Fibroblast of skin of scalp (primary cell): ENCODE measurements at places on chromosomes 16 and 17.

DNA sequence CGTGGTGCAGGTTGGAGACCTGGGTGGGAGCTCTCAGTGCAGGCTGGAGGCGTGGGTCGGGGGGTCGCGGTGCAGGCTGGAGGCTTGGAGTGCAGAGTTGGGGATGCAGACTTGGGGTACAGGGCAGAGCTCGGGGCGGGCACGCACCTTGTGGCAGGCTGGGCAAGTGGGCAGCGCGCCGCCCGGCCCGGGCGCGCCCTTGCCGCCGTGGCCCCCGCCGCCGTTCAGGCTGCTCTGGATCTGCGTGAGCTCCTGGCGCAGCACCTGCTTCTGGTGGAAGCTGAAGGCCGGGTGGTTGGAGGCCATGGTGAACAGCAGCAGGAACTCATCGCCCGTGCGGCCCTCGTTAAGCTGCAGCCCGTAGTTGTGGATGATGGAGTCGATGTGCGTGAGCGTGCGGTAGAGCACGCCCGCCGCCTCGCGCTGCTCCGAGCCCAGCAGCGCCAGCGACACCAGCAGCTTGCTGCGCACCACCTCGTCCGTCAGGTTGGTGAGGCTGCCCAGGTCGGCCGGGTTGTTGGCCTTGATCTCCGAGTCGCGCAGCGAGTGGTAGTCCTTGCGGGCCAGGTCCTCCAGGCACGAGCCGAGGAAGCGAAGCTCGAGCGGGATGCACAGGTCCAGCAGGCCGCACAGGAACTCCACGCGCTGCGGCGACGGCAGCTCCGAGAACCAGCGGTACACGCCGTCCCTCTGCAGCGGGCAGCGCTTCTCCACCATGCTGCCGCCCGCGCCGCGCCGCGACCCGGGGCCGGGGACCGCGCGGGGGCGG lies 1.1 kb downstream of the ZCCHC14 start:
- no peak for DNase-seq

DNA sequence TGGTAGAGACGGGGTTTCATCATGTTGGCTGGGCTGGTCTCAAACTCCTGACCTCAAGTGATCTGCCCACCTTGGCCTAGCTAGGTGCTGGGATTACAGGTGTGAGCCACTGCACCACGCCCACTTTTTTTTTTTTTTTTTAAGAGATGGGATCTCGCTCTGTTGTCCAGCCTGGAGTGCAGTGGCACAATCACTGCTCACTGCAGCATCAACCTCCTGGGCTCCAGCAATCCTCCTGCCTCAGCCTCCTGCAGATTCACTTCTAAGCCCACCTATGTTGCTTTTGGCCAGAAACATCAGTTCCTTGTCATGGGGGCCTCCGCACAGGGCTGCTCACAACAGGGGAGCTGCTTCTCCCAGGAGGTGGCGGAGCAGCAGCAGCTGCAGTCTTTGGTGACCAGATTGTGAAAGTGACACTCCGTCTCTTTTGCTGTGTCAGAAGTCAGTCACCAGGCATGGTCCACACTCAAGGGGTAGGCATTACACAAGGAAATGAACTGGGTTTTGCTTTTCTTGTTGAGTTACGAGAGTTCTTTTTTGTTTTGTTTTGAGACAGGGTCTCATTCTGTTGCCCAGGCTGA lies 4.5 kb upstream of the NME4 start:
- no peak for DNase-seq

- no peak for DNase-seq
Observed at GRCh38 chr17:29909236-29910003, 20.6 kb downstream of the SSH2 start.

DNA sequence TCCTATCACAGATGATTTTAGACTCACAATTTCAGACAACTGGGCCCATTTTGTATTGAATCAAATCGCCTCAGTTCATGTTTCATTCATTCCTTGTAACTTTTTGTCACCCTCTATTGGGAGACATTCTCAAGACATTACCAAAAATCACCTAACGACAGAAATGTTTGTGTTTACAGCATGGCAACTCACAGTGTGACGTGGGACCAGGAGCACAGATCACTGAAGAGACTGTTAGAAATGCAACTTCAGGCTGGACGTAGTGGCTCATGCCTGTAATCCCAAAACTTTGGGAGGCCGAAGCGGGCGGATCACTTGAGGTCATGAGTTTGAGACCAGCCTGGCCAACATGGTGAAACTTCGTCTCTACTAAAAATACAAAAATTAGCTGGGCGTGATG lies 249.6 kb downstream of the NTN1 start:
- no peak for DNase-seq

DNA sequence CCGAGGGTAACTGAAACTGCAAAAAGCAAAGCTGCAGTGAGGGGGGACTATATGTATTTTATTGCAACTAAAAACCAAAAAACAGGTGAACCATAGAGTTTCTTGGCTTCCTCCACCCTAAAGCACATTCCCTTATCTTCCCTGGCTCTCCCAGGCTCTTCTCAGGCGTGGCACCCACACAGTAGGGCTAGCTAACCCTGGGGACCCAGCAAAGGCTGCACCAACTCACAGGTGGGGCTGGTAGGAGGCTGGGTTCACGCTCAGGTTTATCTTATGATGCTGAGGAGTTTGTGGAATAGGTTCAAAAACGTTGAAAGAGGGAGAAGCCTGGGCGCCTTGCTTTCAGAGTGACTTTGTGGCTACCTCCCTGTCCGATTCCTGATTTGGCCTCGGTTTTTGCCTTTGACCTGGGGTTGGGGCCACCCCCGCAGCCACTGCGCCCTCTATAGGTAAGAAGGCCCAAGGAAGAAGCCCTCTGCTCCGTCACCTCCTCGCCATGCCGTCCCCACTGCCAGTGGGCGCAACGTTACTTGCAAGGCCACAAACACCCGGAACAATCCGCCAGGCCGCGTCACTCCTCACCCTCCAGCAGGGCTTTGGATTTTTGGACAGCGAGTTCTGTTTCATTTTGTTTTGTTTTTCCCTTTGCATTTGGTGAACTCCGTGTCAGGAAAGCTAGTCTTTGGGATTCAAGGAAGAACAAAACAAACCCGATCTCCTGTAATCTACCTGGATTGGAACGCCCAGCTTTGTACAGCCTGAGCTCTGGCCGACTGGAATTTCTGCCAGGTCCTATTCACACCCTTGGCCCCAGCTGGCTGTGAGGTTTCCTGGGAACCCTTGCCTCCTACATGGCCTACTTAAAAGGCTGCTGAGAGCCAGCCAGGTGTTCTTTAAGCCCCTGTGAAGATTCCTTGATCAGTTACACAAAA lies 60.8 kb downstream of the TBC1D16 start:
- DNase-seq, result no peak

GRCh38 chr17:82257473-82257872 lies 16.0 kb downstream of the CSNK1D start:
- peak; percentile 52 for DNase-seq

DNA sequence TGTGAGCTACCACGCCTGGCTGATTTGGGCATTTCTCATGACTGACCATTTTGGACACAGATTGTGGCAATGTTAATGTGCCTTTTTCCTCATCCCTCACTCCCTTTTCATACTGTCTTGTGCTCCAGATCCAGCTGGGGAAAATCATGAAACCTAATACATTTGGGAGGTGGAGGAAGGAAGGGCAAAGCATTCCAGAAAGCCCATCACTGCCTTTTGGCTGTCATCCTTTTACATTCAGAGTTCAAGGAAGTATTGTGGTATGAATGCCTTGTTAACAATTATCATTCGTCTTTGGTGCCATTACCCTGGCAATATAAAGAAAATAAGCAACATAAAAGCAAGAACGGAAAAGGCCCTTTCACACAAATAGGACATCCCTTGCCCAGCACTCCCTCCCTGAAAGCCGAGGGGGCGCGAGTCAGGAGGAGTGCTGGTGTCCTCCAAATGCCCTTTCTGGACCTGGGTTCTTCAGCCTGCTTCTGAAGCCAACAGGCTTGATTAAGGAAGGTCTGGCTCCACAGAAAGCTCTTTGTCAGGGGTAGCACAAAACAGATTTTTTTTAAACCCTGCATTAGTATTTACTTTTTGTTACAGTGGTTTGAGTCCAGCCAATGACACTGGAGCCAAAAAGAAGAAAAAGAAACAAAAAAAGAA lies 20.1 kb downstream of the NMT1 start:
- DNase-seq, result no peak

DNA sequence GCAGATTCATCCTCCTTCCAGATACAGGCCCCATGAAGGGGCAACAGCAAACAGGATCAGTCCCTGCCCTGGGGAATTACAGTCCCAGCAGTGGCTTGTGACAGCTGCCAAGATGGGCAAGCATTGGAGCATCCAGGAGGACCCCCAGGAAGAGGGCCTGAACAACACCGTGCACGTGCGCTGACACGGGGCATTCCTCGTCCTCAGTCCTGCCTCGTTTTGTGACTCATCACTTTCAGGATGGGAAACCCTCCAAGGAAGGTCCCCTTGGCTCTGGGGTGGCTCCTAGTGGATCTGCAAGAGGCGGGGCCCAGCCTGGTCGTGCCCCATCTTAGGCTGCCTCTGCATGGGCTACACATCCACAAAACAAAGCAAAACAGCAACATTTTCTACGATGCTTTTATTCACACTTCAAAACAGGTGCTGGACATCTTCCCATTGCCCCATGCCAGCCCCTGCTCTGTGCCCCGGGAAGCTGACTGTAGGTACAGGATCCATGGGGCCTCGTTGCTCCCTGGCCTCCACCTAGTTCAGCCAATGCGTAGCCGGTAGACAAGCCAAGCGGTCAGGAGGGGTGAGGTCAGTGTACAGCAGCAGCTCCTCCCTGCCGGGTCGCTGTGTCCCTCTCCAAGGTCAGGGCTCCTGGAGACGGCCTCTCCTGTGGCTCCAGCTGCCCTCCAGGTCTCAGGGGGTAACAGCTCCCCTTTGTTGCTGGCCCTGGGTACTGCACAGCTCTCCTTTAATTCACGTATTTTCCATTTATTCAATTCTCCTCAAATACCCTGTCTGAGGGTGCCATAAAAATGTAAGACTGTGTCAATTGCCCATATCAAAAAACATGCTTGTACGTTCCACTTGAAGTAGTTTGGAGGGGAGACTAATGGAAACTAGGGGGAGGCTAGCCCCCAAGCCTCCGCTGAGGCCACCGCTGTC lies 32.2 kb downstream of the ACTG1 start:
- DNase-seq, result peak; percentile 89

DNA sequence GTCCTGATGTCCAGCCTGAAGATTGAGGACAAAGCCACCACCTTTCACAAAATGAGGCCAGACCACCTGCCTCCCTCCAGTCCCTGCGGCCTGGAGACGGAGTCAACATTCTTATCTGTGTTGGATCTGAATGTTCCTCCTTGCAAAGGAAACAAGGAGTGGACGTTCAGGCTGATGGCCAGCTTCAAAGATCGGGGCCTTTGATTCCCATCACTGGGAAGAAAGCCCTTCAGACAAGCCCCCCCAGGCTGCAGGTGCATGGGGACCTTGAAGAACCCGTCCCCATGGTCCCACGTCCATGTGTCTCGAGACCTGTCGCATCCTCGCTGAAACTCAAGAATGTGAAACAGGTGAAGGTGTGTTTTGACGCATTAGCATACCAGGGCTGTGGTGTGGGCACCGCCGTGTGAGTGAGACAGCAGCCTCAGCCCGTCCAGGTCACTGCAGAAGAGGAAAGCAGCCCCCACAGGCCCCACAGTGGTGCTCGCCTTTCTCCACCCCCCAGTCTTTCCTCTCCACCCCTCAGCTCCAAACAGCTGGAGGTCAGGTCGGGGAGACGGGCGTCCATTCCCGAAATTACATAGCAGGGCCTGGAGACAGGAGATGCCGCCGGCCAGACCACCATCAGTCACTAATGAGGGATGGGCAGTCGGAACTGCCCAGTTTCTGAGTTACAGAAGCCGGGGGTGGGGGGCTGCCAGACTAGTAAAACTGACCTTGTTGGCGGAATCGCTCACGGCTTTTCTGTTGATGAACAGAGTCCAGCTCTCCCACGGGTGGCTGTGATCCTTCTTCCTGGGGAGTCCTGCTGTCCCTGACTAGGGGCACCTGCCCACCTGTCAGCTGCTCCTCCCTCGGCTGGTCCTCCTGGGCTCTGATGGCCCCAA lies 877 bp upstream of the CSNK1D start:
- DNase-seq, result no peak

DNA sequence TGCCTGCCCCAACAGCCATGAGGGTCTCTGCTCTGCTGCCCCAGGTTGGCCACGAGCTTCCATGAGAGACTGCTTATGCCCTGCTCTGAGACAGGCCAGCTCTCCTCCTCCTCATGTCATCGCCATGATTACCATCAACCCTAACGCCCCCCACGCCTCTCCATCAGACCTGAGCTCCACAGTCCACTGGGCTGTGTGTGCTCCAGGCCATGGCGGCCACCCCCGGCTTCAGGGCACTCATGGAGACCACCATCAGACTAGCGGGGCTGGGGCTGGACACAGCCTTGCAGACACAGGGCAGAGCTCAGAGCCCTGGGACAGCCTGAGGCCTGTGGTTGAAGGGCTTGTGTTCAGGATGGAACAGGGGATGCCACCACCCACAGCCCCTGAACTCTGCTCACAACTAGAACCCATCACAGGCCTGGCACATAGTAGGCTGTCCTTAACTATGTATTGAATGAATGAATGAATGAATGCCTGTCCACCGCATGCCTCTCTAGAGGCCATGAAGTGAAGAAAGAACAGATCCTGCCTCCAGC lies 14.6 kb downstream of the CNGB1 start:
- DNase-seq, result no peak

GRCh38 chr17:9151091-9151490 lies 129.8 kb downstream of the NTN1 start:
- DNase-seq, result no peak

GRCh38 chr17:45222289-45222995 lies 757 bp downstream of the FMNL1 start:
- no peak for DNase-seq

DNA sequence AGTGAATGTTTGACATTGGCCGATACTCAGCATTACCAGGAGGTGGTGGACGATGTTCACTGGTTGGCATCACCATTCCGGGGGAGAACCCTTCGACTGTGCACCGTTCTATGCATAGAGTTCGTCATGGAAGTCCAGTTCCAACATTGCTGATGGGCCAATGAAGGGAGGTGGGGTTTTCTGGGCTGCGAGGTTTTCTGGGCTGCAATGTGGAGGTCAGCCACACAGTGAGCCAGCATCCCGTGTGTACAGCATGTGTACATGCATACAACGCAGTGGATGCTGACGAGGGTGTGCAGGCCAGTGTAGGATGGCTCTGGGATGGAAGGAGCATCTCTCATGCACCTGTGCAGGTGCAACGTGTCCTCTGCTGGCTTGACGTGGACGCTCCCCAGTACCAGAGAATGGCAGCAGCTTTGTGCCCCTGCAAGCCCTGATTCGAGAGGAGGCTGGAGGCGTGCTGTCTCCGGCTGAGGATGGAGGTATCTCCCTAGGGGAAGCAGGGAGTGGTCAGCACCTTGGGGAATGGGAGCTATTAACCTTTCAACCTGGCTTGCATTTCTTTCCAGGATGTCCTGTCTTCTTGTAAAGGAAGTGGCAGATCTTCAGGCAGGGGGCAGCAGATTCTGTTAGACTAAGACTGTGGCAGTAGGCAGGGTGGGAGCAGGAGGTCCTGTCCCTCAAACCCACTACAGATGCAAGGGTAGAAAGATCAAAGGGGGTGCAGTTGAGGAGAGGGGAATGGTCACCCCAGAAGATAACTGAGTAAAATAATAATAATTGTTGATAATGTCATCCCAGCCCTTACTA lies 98.2 kb downstream of the CYLD start:
- DNase-seq, result no peak
